ENCODE measurements at places on chromosomes 5 and 9.

DNA sequence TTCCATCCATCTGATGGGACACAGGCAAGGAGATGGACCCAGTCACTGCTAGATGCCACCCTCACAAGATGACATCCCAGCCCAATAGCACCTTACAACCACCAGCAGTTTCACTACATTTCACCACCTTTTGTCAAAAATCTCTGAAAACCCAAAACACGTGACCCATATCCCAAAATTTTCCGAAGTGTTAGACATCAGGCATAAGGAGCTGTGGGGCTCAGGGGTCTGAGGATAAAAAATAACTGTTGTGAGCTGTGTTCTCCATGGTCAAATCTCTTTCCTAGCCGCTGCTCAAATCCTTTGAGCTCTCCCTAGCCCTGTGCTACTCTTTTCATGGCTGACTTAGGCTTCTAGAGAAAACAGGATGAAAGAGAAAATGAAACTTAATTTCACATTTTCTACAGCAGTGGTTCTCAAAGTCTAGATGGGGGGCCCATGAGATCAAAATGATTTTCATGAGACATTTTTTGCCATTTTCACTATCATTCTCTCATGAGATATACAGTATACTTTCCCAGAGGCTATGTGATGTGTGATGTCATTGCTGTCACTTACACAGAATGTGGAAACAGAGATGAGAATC, 40.7 kb downstream of the TIMD4 start:
- no peak for DNase-seq

DNA sequence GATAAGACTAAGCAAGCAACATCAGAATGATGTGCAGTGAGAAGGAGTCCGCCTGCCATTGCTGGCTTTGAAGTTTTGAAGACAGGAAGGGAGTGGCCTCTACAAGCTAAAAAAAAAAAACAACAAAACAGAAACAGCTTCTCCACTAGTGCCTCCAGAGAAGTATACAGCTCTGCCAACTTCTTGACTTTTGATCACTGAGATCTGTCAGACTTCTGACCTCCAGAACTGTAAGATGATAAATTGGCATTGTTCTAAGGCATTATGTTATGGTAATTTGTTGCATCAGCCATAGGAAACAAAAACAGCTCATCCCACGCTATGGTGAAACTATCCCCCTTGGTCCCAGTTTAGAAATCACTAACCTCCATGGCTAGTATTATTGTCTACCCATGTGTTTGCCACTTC, 131.0 kb upstream of the VCAN start:
- no peak for DNase-seq

GRCh38 chr5:73612799-73613198, 13.2 kb upstream of the ARHGEF28 start:
- DNase-seq: no peak

DNA sequence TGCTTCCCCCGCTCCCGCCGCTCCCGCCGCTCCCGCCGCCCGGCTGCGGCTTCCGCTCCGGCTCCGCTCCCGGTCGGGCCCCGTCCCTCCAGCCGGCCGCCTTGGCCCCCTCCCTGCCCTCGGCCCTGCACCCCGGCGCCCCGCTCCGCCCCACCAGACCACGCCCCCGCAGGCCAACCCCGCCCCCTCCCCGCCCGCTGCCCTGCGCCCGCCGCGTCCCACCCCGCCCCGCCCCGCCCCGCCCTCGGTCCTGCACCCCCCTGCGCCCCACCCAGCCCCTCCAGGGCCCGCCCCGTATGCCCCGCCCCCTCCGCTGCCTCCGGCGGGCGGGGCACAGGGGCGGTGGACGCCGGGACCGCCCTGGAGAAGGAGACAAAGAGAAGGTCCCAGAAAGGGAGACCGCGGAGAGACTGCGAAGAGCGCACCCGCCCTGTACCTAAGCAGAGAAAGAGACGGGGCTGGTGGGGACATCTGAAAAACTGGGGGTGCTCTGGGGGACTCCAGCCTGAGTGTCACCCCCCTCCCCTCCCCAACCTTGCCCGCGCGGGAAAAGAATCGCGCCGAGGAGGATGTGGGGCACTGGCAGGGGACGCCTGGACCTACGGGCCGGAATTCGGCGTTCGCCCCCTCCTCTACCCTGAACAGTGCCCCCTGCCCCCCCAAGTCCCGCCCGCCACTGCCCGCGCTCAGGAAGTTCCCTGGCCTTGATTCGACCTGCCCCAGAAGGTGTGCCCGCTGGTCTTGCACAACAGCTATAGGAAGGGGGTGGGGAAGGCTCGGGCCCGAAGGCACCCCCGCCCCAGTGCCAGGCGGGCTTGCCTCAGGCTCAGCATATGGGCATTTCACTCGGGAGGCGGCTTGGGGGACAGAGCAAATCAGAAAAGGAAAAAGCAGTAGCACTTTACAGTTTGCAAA, 42.8 kb upstream of the STXBP1 start:
- peak; percentile 93 for DNase-seq

DNA sequence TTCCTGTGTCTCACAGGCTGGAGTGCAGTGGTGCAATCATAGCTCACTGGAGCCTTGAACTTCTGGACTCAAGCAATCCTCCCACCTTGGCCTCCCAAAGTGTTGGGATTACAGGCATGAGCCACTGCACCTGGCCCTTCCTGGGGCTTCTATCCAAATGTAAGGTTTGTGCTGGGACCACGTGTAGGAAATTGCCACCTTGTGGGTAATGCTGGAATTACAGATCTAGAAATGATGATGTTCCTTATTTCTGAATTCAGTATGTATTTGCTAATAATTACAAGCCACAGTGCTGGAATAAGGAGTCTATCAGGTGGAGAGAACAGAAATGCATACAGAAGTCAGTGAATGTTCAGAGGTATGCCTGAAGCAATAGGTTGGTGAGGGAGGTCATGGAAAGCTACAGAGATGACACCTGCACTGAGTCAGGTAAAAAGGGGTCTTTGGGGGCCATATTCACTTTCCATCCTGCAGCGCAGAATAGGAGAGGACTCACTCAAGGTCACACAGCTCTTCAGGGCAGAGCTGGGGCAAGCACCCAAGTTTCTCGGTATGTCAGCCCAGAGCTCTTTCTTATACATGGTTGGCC, 8.8 kb upstream of the IGFBPL1 start:
- DNase-seq: no peak

GRCh38 chr9:135387976-135388375, 91.6 kb upstream of the PPP1R26 start:
- no peak for DNase-seq

DNA sequence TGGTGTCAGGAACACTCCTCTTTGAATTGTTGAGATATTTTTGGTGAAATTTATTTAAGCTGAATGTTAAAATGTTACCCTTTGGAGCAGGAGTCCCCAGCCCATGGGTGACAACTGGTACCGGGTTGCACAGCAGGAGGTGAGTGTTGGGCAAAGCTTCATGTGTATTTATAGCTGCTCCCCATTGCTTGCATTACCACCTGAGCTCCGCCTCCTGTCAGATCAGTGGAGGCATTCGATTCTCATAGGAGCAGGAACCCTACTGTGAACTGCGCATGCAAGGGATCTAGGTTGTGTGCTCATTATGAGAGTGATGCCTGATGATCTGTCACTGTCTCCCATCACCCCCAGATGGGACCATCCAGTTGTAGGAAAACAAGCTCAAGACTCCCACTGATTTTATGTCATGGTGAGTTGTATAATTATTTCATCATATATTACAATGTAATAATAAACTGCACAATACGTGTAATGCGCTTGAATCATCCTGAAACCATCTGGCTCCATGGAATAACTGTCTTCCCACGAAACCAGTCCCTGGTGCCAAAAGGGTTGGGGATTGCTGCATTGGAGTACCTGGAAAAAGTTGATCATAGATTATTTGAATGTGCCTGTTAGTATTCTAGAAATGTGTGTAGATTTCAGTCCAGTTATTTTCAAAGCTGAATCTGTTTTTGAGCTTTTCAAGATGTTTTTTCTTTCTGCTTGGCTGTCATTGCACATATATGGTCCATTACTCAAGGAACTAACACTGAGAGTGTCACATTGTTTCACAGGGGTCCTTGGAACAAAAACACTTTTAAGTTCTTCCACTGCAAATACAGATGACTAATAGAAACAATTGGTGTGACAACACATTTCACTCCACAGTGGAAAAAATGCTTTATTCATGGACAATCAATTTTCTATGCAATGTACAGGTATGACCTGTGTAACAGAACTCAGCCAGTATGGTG, 104.6 kb upstream of the TNFAIP8 start:
- no peak for DNase-seq

DNA sequence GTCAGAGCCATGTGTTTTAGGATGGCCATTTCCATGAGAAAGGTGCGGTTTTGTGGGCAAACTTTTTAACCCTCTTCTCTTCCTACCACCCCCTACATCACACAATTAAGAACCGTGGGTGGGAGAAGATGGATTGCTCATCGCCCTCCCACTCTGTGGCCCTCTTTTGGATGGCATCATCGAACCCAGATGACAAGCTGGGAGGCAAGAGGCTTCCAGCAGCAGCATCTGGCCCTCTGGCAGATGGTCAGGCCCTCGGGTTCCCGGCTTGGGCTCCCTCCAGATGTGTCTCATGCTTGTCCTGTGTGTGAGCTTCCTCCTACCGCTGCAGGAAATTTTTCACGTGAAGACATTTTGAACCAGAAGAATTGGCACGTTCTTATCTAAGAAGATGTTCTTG, 199.9 kb downstream of the EBF1 start:
- no peak for DNase-seq

DNA sequence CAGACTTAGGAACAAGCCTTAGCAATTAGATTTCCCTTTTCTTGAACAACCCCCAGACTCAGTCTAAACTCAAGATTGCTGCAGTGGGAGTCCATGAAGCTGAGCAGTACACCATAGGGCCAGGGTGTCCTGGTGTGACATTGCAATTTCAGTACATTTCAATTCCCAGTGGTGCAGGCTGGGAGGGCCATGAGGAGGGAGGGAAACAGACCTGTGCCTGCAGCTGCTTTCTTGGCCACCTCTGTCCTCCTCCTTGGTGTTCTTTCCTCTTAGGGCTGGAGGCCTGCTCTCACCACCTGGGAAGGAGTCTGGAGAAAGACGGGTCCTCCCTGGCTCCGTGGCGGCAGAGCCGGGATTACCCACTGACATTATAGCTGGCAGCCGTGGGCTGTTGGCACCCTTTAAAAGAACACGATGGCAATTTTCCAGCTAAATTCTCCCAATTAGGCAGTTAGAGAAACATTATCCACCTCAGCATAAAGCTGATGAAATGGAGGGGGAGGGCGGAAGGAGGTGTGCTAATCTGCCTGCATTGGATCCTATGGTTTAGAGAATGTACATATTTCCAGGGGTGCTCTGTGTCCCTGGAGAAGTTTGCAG, 186.4 kb downstream of the SLIT3 start:
- no peak for DNase-seq

- DNase-seq: no peak
Measured at GRCh38 chr9:38315085-38315595, 77.4 kb upstream of the ALDH1B1 start.

GRCh38 chr9:114504341-114505186, 709 bp downstream of the WHRN start:
- peak; percentile 70 for DNase-seq

- no peak for DNase-seq
Measured at GRCh38 chr5:174217527-174217926, 172.0 kb downstream of the NSG2 start.

DNA sequence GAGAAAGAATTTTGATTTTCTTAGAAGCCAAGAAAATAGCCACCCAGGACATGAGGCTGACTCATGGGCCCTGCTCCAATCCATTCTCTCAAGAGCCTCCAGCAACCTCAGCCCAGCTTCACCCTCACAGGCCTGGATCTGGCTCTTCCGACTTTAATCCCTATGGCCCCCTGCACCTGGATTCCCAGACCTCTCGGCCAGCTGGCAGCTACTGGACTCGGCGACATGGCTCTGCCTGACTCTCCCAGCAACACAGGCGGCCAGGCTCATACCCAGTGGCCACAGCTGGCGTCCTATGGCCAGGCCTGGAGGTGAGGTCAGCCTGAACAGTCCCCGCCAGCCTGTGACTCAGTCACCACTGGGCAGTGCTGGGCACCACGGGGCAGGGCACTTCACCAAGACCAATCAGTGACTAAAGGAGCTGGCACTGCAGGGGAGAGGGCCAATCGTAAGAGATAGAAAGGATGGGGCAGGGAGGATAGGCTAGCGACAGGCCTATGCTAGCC, 6.2 kb upstream of the PDLIM4 start:
- DNase-seq: peak; percentile 60

DNA sequence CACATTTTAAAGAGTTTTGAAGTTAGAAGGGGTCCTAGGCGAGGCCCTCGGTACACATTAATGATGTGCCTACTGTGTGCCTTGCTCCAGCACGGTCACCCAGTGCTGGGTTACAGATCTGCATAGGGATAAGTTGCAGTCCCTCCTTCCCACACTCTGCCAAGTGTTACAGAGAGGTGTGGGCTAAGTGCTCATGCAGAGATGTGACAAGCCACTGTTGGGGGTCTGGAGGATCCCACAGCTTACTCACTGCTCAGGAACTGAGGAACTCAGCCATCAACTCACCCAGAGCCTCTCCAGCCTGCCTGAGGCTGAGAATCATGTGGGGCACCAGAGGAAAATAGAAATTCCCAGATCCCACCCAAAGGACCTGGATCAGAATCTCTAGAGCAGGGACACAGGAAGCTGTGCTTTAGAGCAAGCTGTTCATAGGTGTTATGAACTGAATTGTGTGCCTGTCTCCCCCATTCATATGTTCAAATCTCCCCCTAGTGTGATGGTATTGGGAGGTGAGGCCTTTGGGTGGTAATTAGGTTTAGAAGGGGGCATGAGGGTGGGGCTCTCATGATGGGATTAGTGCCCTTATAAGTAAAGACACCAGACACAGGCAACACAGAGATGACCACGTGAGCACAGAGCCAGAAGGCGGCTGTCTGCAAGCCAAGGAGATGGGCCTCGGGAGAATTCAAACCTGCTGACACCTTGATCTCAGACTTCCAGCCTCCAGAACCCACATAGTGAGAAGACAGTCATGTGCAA, 164.1 kb downstream of the HSD17B3 start:
- DNase-seq: no peak

DNA sequence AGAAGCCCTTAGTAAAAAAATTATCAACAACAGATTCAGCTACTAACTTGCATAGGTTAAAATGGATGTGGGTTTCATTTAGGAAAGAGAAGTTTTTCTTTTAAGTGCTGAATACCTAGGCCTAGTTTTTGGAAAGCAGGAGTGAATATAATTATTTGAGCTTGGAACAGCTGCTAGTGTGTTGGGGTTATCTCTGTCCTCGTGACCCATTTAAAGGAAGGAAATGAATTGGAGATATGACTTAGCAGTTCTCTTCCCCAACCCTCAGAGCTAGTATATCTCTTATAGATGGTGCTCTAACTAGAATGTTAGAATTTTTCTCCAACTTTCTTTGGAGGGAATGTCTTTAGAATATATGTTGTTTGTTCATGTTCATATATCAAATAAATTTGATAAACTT, 38.6 kb downstream of the ZNF366 start:
- DNase-seq: no peak

GRCh38 chr9:112755016-112755427, 4.5 kb downstream of the SNX30 start:
- no peak for DNase-seq
